ENCODE measurements at places on chromosomes 16 and 17. TPM values are rescaled to one million over a fixed set of nuclear protein-coding genes. Genes with fewer than 3 reads are reported as not detected.

The HASPIN gene
- 2.2 TPM for total RNA-seq

The ANKRD40CL gene
- total RNA-seq: not detected

The CDRT15 gene
- not detected for total RNA-seq

The GLP2R gene
- total RNA-seq: 2.3 TPM

The RBBP6 gene
- total RNA-seq: 30.9 TPM

- DNase-seq: no peak
- H3K27me3 ChIP-seq: no peaks in the 10 kb centered on the region
- H3K27ac ChIP-seq: no peak overlapping the region
- peaks cover 14% of the 10 kb centered on the region for H3K36me3 ChIP-seq
These were observed 7.8 kb upstream of the RNASEK start for GRCh38 chr17:7004398-7005253.

DNA sequence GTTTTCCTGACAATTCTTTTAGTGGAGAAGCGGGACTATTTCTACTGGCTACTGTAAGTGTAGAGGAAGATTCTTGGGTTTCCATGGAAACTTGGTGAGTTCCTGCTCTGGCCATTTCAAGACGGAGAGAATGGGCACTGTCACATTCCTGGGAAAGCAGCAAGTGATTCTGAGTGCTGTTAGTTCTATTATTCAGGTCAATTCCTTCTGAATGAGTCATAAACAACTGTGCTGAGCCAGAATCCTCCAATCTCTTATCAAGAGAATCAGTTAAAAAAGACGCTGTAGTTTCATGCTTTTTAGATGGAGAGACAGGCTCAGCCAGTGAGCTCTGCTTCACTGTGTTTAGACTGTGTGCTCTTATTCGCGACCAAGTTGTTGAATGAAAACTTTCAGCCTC, 19.6 kb downstream of the AKAP10 start:
- peaks cover 12% of the 10 kb centered on the region for H3K4me1 ChIP-seq
- H3K27me3 ChIP-seq: no peaks in the 10 kb centered on the region
- peak overlapping the region; percentile 88 for H3K27ac ChIP-seq
- DNase-seq: no peak
- no peak overlapping the region for H3K4me3 ChIP-seq

GRCh38 chr17:7882629-7883028, 6.0 kb upstream of the CHD3 start:
- H3K27ac ChIP-seq: no peak overlapping the region
- peaks cover 1% of the 10 kb centered on the region for H3K36me3 ChIP-seq
- H3K4me3 ChIP-seq: no peak overlapping the region
- H3K27me3 ChIP-seq: no peaks in the 10 kb centered on the region
- DNase-seq: no peak
- H3K4me1 ChIP-seq: peaks cover 3% of the 10 kb centered on the region

- DNase-seq: no peak
- H3K4me3 ChIP-seq: no peak within 1 kb of the TSS
- peaks cover 36% of the 10 kb centered on the region for H3K27me3 ChIP-seq
- H3K36me3 ChIP-seq: no peaks in the 10 kb centered on the region
- H3K27ac ChIP-seq: no peak within 1 kb of the TSS
These were observed at the start of gene TAT for GRCh38 chr16:71576971-71577370. Gene TAT (minus strand): TSS chr16:71577092. CDS start chr16:71576415, 677 bp downstream.

- DNase-seq: no peak
- peak within 1 kb of the TSS; percentile 89 for H3K27ac ChIP-seq
- peaks cover 60% of the 10 kb centered on the region for H3K4me1 ChIP-seq
These were observed at the start of gene HES7 for GRCh38 chr17:8123695-8124349. Gene HES7 (minus strand): TSS chr17:8124106. CDS start chr17:8124084, 22 bp downstream.

GRCh38 chr17:17910060-17910459, 62.1 kb downstream of the TOM1L2 start:
- H3K4me1 ChIP-seq: peaks cover 24% of the 10 kb centered on the region
- no peak for DNase-seq
- no peak overlapping the region for H3K27ac ChIP-seq
- H3K36me3 ChIP-seq: peaks cover 20% of the 10 kb centered on the region
- H3K4me3 ChIP-seq: no peak overlapping the region

- H3K4me1 ChIP-seq: peaks cover 2% of the 10 kb centered on the region
- DNase-seq: no peak
- H3K27me3 ChIP-seq: no peaks in the 10 kb centered on the region
- no peak overlapping the region for H3K4me3 ChIP-seq
These were observed 34.4 kb downstream of the GPRC5B start for GRCh38 chr16:19850131-19850817.

DNA sequence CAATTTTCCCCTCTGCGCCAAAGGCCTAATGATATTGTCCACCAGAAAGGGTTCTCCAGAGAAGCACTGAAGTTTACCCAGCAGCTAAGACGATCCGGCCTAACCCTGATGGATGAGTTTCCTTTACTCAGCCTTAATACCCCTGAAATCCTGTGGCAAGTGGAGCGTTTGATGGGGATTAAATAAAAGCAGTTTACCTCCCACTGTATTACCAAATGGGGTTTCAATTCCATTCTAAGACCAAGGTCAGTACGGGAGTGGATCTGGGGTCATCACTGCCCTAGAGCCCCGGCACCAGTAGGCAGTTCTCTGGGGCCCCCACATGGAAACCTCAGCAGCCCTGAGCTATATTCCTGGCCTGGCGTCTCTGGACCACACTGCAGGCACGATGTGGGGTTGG, 97.1 kb upstream of the NOL11 start:
- DNase-seq: no peak
- H3K27me3 ChIP-seq: no peaks in the 10 kb centered on the region
- no peak overlapping the region for H3K4me3 ChIP-seq
- no peaks in the 10 kb centered on the region for H3K4me1 ChIP-seq
- no peaks in the 10 kb centered on the region for H3K36me3 ChIP-seq

DNA sequence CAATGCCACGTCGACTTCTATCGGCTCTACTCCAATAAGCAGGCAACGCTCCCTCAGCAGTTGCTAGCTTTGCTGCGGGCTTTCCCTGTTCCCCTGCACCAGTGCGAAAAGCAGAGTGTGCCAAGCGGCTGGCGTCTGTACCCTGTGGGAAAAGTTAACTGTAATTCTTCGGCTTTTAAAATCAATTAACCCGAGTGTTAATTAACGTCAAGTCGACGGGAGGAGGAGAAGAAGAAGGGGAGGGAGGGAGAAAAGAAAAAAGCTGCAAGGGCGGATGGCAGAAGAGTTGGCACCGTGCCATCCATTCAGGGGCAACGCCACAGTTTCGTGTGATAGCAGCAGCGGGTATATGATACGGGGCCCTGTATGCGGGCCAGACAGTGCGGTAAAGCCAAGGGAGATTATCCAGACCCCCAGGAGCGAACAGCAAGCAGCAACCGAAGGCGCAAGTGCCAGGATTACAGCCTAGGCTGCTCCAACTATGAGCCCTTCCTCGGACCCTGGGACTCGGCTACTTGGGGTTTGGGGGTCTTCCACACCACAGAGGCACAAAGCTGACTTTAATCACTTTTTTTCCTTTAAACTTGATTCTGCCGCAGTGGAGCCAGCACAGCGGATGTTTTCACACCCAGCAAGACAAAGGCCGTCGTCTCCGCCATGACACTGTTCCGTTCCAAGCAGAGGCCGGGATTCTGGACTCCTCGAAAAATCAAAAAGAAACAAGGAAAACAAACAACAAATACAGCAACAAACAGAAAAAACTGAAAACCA, 253.8 kb upstream of the PMFBP1 start:
- peaks cover 13% of the 10 kb centered on the region for H3K36me3 ChIP-seq
- no peak for DNase-seq
- no peak overlapping the region for H3K4me3 ChIP-seq
- H3K27ac ChIP-seq: no peak overlapping the region

DNA sequence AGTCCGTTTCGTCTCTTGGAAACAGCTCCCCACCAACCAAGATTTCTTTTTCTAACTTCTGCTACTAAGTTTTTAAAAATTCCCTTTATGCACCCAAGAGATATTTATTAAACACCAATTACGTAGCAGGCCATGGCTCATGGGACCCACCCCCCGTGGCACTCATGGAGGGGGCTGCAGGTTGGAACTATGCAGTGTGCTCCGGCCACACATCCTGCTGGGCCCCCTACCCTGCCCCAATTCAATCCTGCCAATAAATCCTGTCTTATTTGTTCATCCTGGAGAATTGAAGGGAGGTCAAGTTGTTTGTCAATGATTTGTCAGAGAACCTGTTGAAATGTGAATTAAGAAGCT, 48.2 kb downstream of the IL21R start:
- H3K4me3 ChIP-seq: no peak overlapping the region
- peaks cover 9% of the 10 kb centered on the region for H3K4me1 ChIP-seq
- H3K36me3 ChIP-seq: peaks cover 3% of the 10 kb centered on the region
- no peak overlapping the region for H3K27ac ChIP-seq
- H3K27me3 ChIP-seq: no peaks in the 10 kb centered on the region
